ENCODE measurements at places on chromosomes 3 and 15.

- no peak for DNase-seq
These were observed 15.6 kb downstream of the FRMD4B start for GRCh38 chr3:69370156-69370883.

DNA sequence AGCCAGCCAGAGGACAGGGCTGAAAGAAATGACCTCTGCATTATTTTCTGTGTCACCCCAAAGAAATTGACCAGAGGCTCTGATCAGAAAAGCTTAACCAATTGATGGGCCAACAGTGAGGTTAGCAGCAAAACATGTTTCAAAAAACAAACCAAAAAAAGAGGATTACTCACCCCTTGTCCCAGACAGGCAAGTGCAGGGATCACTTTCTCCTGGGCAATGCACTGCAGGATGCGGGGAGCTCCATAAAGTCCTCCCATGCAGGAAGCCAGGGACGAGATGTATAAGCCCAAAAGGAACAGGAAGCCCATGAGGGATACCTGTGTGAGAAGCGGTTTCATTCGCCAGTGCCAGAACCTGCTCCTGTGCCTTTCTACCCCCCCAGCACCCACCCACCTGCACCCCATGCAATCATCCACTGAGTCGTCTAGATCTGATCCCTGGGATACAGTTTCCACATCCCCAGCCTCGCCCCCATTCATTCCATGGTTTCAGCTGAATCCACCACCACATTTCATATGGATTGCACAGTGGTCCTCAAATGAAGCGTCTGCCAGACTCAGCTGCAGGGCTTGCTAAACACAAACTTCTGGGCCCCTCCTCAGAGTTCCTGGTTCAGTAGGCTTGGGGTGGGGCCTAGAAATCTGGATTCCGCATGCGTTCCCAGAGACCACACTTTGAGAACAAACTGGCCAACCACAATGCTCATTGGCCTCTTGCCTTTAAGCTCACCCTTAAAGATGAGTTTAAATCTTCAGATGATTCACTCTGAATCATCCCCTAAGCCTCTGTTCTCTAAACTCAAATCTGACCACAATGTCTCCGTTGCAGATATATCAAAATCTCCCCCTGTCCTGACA, 54.4 kb upstream of the HEG1 start:
- no peak for DNase-seq

- no peak for DNase-seq
These were observed 26.9 kb downstream of the STOML1 start for GRCh38 chr15:73965094-73965757.

GRCh38 chr15:87343966-87344365, 912.6 kb downstream of the NTRK3 start:
- DNase-seq: no peak

DNA sequence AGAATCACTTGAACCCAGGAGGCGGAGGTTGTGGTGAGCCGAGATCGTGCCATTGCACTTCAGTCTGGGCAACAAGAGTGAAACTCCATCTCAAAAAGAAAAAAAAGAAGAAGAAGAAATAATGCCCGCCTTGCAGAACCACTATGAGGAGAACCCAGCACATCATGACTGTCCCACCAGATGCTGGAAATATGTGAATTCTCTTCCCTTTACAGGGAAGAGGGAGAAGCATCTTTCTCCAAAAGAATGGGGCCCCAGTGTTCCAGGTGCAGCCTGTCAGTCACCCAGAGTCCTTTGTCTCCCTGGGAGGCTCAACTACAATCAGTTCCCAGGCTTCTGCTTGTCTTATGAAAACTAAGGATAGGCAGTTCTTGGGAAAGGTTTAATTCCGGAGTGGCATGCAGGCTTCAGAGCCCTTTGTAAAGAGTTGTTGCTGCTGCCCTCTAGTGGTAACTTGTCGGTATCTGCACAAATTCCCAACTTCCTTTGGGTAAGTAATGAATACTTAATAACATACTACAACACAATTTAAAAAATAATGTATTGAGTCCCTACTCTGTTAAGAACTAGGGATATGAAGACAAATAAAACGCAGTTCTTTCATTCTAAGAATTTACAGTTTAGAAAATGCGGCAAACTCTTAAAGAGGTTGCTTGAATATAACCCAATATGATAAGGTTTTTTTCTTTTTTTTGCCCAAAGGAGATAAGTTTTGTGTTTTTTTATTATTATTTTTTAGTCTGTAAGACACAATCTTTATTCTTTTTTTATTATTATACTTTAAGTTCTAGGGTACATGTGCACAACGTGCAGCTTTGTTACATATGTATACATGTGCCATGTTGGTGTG, 18.6 kb upstream of the TICRR start:
- DNase-seq: no peak

- DNase-seq: no peak
These were observed 8.1 kb downstream of the FAM131A start for GRCh38 chr3:184345317-184346144.

- DNase-seq: no peak
These were observed 34.8 kb upstream of the RASA2 start for GRCh38 chr3:141452045-141452444.

DNA sequence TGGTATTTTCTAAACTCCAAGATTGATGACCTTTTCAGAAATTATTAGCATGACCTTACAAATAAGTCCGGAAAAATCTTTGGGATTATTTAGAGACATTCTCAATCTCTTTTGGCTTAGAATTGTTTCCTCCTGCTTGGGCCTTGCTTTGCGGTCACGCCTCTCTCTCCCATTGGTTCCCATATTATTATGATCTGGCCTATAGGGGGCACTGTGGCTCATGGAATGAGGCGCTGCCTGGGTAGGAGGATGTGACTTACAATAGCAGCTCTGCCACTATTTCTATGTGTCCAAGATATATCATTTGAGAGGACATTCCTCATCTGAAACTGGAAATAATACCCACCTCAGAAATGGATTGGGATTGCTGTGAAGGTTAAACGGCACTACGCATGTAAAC, 464.9 kb downstream of the MFSD1 start:
- DNase-seq: no peak

GRCh38 chr3:187746442-187747281, 1.4 kb upstream of the BCL6 start:
- no peak for DNase-seq

GRCh38 chr15:32690941-32691688, 26.7 kb upstream of the GREM1 start:
- DNase-seq: no peak

- DNase-seq: no peak
These were observed 4.0 kb upstream of the NR2F2 start for GRCh38 chr15:96326328-96327154.

DNA sequence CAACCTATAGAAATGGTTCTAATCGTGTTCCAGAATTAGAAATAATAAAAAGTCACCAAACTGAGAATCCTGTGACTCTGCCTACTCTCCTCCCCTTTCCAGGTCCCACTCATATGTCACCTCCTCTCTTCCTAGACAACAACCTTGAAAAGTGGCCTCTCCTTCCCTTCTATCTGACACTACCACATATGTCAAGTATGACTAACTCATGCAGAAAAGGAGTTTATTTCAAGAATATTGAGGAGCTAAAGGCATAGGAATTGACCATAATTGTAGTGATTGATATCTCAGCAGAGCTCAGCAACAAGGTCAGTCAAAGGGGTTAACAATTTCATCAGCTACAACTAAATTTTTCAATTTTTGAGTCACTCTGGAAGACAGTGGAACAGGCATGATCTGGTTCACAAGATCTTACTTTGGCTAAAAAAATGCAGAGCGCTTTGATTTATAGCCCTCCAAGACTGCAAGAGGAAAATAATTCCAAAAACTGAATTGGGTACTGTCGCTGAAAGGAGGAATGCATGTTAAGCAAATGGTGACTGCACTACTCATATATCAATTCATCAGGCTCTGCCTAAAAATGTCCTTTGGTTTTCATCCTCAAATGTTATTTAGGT, 160.6 kb upstream of the ARHGEF26 start:
- no peak for DNase-seq

DNA sequence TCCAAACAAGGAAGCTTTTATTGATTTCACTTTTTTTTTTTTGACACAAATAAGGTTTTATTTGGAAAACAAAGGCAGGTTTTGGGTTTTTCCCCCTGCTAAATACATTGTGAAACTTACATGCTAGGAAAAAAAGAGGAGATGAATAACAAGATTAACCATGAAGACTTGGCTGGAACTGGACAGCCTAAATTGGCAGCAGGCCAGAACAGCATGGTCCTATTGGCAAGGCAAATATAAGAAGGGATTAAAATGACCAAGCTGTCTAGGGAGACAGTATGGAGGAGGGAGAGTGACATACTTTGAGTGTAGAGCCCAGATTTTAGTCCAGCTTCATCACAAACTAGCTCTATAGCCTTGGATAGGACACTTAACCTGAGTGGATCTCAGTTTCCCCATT, 63.9 kb upstream of the BBX start:
- no peak for DNase-seq

GRCh38 chr3:166243511-166243910, 406.3 kb upstream of the BCHE start:
- DNase-seq: no peak

- no peak for DNase-seq
These were observed 16.5 kb downstream of the GATM start for GRCh38 chr15:45361878-45362277.

DNA sequence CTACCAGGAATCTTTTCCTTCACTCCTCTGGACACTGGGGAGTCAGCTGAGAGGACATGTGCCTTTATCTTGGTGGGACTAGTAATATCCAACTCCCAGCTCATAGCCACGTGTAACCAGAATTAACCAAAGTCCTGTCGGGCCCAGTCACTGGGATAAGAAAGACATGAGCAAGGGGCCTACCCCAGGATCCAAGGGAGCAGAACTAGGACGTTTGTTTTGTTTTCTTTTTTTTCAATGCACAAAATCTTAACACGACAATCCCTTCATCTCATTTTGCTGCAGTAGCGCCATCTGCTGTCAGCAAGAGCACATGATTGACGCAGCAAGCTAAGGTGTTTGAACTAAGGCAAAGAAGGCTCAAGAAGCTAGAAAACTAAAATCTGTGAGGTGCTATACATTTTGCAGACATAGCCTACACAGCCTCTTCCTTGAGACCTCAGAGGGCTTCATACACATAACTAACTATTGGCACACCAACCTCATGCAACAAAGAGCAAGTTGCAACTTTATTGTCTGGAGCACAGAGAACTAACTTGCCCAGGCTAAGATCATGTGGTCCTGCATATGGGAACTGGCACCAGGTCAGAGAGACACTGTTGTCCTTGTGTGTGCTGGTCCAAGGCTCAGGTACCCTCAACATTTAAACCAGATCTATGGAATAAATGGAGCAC, 43.6 kb downstream of the RLBP1 start:
- DNase-seq: peak; percentile 44

- peak; percentile 63 for DNase-seq
These were observed 42.9 kb downstream of the TBC1D2B start for GRCh38 chr15:78034495-78035191.

DNA sequence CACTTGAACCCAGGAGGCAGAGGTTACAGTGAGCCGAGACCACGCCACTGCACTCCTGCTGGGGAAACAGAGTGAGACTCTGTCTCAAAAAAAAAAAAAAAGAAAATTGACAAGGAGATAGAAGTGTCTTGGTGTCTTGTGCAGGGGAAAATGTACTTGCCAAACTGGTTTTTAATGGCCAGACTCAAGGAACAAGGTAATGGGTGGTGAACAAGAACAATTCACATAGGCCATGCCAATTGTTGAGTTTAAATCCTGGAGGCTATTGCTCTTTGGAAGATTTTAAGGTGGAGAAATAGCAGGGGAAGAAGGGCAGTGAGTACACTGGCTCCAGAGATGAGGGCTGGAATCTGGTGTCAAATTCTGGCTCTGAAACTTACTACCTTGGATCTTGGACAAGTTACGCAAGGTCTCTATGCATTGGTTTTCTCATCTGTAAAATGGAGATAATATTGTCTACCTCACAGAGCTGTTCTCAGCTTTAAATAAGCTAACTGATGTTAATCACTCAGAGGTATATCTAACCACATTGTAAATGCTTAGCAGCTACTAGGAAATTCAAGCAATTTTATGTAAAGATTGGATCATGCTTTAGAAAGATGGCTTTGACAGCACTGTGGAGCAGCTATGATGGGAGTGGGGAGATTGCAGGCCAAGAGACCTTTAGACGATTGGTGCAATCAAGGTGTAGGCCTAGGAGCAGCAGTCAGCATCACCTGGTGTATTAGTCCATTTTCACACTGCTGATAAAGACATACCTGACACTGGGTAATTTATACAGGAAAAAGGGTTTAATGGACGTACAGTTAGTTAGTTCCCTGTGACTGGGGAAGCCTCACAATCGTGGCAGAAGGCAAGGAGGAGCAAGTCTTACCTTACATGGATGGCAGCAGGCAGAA, 78.3 kb downstream of the B3GALNT1 start:
- no peak for DNase-seq

DNA sequence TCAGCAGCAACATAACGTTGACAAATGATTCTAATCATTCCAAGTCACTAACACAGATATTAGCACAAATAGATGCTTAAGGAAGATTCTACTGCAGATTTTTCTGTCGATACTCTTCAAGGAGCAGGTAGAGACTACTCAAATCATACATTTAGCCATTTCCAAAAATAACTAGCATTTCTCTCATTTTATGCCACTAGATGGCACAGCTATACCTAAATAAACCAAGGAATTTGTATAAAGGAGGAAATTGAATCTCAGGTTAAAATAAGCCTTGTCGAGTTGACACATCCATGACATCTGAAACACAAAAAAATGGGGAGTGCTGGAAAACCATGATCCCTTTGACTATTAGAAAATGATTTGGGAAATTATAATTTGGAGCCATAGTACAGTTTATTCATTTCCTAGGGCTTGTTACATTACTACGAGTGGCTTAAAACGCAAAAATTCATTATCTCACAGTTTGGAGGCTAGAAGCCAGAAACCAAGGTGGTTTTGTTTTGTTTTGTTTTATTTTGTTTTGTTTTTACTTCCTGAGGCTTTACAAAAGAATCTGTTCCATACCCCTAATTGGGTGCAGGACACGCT, 59.5 kb upstream of the STRIT1 start:
- DNase-seq: no peak

- no peak for DNase-seq
These were observed 221.2 kb downstream of the NTRK3 start for GRCh38 chr15:88035381-88035780.

- peak; percentile 7 for DNase-seq
These were observed 36.1 kb upstream of the MYO5C start for GRCh38 chr15:52331490-52332240.
